ENCODE measurements at places on chromosomes 5 and 9.

- no peak for DNase-seq
These were observed 310.4 kb downstream of the ACTL7B start for GRCh38 chr9:108545436-108545835.

DNA sequence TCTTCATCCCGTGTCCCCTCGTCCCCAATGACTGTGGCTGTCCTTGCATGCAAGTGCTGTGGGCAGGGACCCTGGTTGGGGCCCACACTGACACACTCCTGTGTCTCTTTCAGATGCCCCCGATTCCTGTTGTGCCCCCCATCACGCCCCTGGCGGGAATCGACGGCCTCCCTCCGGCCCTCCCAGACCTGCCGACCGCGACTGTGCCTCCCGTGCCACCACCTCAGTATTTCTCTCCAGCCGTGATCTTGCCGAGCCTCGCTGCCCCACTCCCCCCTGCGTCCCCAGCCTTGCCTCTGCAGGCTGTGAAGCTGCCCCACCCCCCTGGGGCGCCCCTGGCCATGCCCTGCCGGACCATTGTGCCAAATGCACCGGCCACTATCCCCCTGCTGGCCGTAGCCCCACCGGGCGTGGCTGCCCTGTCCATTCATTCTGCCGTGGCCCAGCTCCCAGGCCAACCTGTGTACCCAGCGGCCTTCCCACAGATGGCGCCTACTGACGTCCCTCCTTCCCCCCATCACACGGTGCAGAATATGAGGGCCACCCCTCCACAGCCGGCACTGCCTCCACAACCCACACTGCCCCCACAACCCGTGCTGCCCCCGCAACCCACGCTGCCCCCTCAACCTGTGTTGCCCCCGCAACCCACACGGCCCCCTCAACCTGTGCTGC is 75.0 kb downstream of the WNK2 start:
- DNase-seq: no peak

DNA sequence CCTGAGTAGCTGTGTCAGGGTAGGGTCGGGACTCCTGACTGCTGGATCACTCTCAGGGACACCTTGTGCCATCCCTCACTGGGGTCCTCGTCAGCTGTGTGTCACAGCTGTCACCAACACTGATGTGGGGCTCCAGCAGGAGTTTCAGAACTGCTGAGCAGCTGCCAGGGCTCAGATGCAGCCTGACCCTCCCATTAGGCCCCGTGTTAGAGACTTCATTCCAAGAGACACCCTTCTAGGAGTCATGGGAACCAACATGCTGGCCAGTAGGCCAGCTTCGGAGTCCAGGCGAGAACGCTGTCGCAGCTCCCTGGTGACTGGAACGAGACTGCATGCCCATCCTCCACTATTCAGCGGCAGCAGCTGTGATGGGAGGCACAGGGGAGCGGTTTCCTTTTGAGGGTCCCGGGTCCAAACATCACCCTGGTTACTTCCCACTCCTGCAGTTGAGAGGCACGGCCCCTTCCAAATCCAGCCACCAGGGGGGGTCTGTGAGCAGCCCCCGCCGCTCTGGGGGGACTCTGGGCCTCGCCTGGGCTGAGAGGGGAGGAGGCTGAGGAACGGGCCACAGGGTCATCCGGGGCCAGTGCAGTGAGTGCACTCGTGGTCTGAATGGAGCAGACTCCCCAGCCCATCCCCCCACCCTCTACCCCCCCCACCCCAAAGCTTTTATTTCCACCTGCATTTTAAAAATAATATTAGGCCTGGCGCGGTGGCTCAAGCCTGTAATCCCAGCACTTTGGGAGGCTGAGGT is 12.6 kb upstream of the TCF7 start:
- DNase-seq: no peak

GRCh38 chr9:121690316-121690715 is 38.9 kb downstream of the DAB2IP start:
- no peak for DNase-seq

GRCh38 chr5:23352446-23352845 is 155.0 kb upstream of the PRDM9 start:
- peak; percentile 56 for DNase-seq

DNA sequence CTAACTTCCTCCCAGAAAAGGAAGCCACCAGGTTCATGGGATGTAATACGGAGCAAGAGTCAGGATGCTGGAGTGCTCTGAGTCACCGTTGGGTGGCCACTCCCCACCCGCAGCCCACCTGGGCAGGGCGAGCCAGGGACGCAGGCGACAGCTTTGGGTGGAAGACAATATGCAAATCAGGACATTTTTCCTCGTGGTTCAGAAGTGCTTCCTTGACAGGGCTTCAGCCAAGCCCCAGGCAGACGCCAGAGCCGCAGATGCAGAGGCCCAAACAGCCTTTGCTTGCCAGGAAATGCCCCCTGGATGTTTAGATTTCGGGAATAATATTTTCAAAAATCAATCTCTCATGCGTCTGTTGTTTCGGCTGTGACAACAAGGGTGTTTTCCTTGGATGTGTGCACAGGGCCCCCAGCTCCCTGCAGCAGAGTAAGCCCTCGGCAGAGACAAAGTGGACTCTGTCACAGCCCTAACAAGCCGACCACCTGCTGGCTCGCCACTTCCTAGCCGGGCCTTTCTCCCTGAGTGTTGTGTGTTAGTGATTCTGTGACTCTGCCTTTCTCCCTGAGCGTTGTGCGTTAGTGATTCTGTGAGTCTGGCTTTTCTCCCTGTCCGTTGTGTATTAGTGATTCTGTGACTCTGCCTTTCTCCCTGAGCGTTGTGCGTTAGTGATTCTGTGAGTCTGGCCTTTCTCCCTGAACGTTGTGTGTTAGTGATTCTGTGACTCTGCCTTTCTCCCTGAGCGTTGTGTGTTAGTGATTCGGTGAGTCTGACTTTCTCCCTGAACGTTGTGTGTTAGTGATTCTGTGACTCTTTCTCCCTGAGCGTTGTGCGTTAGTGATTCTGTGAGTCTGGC is 11.8 kb upstream of the SLC9A3 start:
- no peak for DNase-seq

GRCh38 chr5:579211-579610 is 32.9 kb upstream of the CEP72 start:
- DNase-seq: no peak

- DNase-seq: no peak
These were observed 613.5 kb downstream of the TLE4 start for GRCh38 chr9:80185112-80185738.

DNA sequence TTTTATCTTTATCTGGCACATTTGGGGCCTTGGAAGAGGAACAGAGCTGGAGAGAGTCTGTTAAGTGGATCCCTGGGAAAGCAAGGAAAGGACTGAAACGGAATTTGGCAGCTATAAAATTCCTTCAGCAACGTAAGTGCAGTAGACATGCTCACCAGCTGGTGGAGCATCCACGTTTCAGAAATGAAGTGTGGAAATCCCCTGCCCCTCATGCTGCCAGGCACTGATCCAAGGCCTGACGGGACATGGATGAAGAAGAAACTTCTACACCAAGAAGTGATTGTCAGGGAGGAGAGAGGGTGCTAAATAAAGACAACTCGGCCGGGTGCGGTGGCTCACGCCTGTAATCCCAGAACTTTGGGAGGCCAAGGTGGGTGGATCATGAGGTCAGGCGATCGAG is 209.3 kb downstream of the ROR2 start:
- peak; percentile 84 for DNase-seq

GRCh38 chr9:71349218-71349617 is 227.8 kb upstream of the TRPM3 start:
- peak; percentile 64 for DNase-seq

DNA sequence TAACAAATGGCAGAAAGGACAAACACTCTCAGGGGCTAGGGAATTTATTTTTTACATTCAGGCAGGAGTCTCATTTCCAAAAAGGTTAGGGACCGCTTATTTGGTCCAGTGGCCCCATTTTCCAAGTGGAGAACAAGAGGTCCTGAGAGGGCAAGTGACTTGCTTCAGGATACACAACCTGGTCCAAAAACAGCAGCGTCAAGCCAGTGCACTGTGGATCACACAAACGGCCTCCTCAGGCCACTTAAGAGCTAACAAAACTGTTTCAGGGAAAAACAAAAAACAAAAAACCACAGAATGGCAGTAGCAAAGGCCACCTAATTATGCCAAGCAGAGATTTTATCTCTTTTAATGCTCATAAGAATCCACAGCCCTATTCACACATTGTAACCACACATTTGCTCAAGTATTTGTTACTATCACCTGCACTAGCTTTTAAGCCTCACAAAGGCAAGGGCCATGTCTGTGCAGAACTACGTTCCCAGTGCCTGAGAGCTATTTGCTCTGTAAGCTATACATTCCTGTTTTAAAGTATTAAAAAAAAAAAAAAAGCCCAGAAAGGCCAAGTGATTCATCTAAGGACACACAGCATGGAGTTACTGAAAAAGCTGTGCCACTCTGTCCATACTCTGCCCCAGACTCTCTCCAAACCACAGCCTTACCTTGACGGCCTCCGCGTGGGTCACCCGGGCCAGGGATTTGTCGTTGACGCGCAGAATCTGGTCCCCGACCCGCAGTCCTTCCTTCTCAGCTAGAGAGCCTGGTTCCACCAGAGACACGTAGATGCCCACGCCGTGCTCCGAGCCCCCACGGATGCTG is 1.5 kb downstream of the WHRN start:
- DNase-seq: no peak

- peak; percentile 85 for DNase-seq
These were observed 17.0 kb downstream of the ERAP2 start for GRCh38 chr5:96893342-96893741.

DNA sequence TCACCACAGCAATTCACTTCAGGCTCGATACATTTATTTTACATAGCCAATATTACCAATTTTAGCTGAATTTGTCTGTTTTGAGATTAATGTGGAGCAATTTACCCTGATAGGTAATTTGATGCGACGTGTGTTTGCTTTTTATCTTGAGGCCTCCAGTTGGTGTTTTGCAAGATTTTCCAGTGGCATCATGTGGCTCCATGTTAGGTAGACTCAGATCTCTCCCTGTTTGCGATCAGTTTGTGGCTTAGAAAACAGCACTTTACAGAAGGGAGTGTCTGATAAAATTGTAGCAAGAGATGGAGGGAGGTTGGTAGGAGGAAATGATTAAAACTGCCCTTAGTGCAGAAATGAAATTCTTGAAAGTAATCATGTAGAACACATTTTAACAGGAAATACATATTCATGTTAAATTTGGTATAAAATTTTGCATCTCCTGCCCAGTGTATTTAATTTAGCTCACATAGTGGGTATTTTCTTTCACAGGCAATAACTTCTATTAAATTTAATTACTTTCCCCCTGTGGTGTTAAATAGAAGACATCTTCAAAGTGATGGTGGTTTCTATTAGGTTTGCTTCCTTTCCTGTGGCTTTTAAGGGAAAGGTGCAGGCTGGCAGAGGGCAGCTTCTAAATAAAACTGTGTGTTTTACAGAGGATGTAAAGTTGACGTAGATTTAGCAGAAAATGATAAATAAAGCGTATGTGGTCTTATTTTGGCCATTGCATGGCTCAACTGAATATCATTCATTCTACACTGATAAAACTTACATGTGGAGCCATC is 135.8 kb downstream of the KDM4C start:
- DNase-seq: no peak

DNA sequence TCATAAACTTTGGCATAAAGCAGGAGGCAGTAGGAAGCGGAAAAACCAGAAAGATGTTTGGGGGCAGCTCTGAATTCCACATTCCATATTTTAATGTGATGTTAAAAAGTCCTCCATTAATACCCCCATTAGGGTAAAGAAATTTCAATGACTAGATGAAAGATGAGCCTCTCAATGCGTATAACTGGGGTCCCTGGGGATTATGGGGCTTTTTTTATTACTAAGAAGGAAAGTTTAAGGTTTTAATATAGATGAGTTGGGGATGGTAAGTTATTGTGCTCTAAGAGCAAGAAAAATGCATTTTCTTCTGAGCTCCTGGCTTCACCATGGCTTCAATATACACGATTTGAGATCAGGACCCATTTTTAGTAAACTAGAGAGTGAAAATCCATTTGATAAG is 321.9 kb downstream of the CDK5RAP2 start:
- DNase-seq: no peak

- DNase-seq: no peak
These were observed 3.8 kb downstream of the RGMB start for GRCh38 chr5:98777295-98777694.

DNA sequence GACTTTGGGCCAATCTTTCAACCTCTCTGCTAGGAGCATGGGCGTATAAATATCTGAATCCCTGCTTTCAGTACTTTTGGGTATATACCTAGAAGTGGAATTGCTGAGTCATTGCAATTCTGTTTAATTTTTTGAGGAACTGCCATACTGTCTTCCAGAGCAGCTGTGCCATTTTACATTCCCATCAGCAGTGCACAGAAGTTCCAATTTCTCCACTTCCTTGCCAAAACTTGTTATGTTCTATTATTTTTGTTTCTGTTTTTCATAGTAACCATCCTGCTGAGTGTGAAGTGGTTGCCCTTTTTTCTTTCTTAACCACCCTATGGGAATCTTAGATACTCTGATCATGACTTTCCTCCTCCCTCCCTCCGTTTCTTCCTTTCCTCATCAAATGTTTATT is 11.1 kb upstream of the CCIN start:
- DNase-seq: peak; percentile 87

GRCh38 chr5:108521841-108522506 is 140.1 kb upstream of the FBXL17 start:
- DNase-seq: peak; percentile 78

- no peak for DNase-seq
These were observed 1.9 kb upstream of the B4GALT1 start for GRCh38 chr9:33168941-33169544.

DNA sequence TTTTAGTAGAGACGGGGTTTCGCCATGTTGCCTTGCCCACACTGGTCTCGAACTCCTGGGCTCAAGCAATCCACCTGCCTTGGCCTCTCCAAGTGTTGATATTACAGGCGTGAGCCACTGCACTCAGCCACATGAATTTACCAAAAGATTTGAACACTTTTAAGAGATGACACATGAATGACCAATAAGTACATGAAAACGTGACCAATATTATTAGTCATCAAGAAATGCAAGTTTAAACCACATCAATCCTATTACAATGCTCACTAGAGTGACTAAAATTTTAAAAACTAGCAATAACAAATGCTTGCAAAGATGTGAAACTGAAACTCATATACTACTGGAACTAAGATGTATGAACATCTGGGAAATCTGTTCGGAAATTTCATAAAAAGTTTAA is 54.3 kb downstream of the NR6A1 start:
- DNase-seq: no peak

DNA sequence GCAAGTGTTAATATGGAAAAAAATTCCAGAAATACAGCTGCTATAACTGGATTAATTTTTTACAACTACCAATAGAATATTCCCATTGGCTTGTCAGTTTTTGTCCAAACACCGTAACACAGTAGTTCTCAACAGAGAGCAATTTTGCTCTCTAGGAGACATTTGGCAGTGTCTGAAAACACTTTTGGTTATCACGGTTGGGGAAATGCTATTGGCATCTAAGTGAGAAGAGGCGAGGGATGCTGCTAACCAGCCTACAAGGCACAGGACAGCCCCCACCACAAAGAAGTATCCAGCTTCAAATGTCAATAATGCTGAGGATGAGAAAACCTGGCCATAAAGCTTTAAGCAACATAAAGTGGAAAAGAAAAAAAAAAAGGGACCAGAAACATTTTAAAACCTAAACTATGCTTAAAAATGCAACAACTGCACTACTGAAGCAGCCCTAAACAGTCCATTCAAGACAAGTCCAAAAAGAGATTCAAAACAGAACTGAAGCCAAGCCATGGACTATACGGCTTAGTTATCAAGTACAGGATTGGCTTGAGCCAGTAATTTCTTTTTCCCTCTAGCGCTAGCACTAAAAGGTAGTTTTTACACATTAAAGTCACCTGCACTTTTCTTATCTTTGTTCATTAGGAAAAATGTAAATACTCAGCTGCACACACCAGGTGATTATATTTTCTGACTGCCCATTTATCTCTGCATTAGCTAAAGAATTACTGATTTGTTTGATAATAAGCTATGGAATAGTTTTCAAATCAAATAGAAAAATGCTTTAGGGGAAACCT is 83.9 kb downstream of the NR3C1 start:
- DNase-seq: no peak

GRCh38 chr9:82670000-82670399 is 392.9 kb downstream of the RASEF start:
- DNase-seq: no peak

All from fibroblast of pulmonary artery (primary cell).